ENCODE measurements at places on chromosomes 12 and 14. TPM values are rescaled to one million over a fixed set of nuclear protein-coding genes. Genes with fewer than 3 reads are reported as not detected.

Gene PRPH
- 0.67 TPM for total RNA-seq

Gene ADAMTS20
- not detected for total RNA-seq

Gene KCNA1
- total RNA-seq: not detected

Gene OR6C2
- total RNA-seq: not detected

Gene PELI2
- 3.2 TPM for total RNA-seq

Gene P2RX2
- total RNA-seq: not detected

Gene TAMALIN
- total RNA-seq: 17.1 TPM

Gene KRT74
- total RNA-seq: not detected

Gene HSP90AA1
- total RNA-seq: 372 TPM

Gene ZBTB42
- 6.7 TPM for total RNA-seq

Gene ARHGEF40
- 0.28 TPM for total RNA-seq

Gene C2CD5
- total RNA-seq: 54.2 TPM

Gene RNU4-1
- 1,307 TPM for total RNA-seq

Gene SCNN1A
- total RNA-seq: 0.43 TPM

Gene FGF23
- total RNA-seq: not detected

Gene NANOG
- total RNA-seq: not detected

Gene RHEBL1
- total RNA-seq: 8.0 TPM

Gene NDUFA9
- total RNA-seq: 100 TPM

Gene GNS
- total RNA-seq: 32.0 TPM

Gene CFAP54
- 1.8 TPM for total RNA-seq

Gene EIF2S3B
- total RNA-seq: 0.89 TPM

Gene KHNYN
- 104 TPM for total RNA-seq

Gene RNASE7
- total RNA-seq: not detected

Gene RNF212B
- total RNA-seq: not detected

Gene MAP3K9
- total RNA-seq: 8.9 TPM

Gene PRB4
- total RNA-seq: not detected

Gene POTEG
- total RNA-seq: not detected

Gene PLD4
- not detected for total RNA-seq

Gene PTHLH
- not detected for total RNA-seq

Gene KRT79
- total RNA-seq: not detected

Gene SLC17A8
- total RNA-seq: not detected

Gene TMPRSS12
- not detected for total RNA-seq

Gene GPHN
- total RNA-seq: 17.6 TPM

All from activated naive CD8-positive, alpha-beta T cell treated with anti-CD3 and anti-CD28 coated beads, Interleukin-2, amount 10 ng/mL, durations not matched to agents 7 days and 5 days (primary cell).